ENCODE measurements at places on chromosomes 13 and 19.

DNA sequence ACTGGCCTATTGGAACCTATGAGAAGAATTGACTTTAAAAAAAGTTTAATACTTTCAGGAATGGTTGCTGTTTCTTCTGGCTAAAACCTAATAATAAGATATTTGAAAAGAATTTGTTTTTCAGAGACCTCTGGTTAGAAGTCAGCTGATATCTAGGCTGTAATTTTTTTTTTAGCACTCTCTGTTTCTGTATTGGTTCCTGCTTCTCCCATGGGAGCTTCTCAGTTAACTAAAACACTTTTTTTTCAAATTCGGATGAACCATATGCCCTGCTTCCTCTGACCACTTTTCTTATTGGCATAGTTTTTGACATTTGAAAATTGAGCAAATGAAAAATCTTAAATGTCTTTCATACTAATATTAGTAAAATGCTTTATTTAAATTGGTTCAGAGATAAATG lies 163.5 kb upstream of the SLC10A2 start:
- DNase-seq = no peak

GRCh38 chr13:42720113-42720857 lies 61.1 kb upstream of the FAM216B start:
- peak; percentile 95 for DNase-seq

DNA sequence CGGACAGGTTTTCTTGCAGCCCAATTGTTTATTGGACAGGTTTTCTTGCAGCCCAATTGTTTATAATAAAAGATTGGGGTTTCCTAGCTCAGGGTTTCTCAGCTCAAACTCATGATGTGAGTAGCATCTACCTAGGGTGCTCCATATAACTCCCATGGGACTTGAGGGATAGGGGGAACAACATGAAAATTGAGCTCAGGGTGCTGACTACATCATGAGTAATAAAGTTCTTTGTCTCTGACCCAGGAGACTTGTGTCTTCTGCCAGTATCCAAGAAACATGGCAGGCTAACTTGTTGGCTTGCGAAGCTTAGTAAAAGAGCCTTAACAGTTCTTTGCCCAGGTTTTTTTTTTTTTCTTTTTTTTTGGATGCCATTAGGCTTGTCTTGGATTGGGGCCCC lies 59.2 kb upstream of the MYCBP2 start:
- DNase-seq = no peak

GRCh38 chr19:54317108-54317964 lies 4.4 kb upstream of the LILRA5 start:
- DNase-seq = no peak

GRCh38 chr13:42116225-42116624 lies 67.8 kb downstream of the DGKH start:
- DNase-seq = no peak

GRCh38 chr19:53086949-53087348 lies 16.3 kb downstream of the ZNF160 start:
- DNase-seq = no peak

DNA sequence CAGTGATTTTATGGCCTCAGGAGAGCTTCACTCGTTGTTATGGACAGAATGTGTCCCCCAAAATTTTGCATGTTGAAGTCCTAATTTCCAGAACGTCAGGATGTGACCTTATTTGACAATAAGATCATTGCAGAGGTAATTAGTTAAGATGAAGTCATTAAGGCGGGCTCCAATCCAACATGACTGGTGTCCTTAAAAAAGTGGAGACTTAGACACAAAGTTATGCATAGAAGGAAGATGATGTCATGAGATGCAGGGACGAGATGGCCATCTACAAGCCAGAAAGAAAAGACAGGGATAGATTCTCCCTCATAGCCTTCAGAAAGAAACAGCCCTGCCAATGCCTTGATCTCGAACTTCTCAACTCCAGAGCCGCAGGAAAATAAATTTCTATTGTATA lies 25.8 kb upstream of the SPATA13 start:
- no peak for DNase-seq

DNA sequence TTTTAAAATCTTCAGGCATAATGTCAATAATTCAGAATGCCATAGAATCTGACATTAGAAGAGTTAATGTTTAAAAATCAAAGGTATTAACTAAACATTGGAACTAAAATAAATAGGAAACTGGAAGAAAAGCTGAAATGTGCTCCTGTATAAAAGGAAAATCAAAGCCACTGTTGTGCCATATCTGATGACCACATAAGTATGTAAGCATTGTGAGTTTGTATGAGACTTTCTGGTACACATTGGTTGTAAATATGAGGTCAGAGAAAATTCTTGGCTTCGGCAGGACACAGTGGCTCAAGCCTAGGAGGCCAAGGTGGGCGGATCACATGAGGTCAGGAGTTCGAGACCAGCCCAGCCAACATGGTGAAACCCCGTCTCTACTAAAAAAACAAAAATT lies 48.3 kb upstream of the INTS6 start:
- DNase-seq = no peak

GRCh38 chr13:108681986-108682575 lies 52.7 kb downstream of the MYO16 start:
- DNase-seq = no peak

- DNase-seq = peak; percentile 59
Measured at GRCh38 chr13:94170145-94170571, 309.3 kb downstream of the DCT start.

- DNase-seq = no peak
Measured at GRCh38 chr19:51926426-51926783, 867 bp upstream of the ZNF613 start.

- DNase-seq = no peak
Measured at GRCh38 chr13:45776748-45777147, 74.6 kb downstream of the CBY2 start.

- no peak for DNase-seq
Measured at GRCh38 chr13:33286128-33286527, 573 bp upstream of the STARD13 start.

GRCh38 chr19:37172368-37173366 lies at the start of gene ZNF585A:
ZNF585A (minus strand) TSS chr19:37172695; CDS start chr19:37169910, 2,785 bp downstream.
- peak; percentile 95 for DNase-seq

GRCh38 chr19:42114412-42114811 lies 17.8 kb downstream of the POU2F2 start:
- DNase-seq = no peak

GRCh38 chr19:53927739-53928138 lies 18.7 kb downstream of the CACNG7 start:
- DNase-seq = peak; percentile 23

DNA sequence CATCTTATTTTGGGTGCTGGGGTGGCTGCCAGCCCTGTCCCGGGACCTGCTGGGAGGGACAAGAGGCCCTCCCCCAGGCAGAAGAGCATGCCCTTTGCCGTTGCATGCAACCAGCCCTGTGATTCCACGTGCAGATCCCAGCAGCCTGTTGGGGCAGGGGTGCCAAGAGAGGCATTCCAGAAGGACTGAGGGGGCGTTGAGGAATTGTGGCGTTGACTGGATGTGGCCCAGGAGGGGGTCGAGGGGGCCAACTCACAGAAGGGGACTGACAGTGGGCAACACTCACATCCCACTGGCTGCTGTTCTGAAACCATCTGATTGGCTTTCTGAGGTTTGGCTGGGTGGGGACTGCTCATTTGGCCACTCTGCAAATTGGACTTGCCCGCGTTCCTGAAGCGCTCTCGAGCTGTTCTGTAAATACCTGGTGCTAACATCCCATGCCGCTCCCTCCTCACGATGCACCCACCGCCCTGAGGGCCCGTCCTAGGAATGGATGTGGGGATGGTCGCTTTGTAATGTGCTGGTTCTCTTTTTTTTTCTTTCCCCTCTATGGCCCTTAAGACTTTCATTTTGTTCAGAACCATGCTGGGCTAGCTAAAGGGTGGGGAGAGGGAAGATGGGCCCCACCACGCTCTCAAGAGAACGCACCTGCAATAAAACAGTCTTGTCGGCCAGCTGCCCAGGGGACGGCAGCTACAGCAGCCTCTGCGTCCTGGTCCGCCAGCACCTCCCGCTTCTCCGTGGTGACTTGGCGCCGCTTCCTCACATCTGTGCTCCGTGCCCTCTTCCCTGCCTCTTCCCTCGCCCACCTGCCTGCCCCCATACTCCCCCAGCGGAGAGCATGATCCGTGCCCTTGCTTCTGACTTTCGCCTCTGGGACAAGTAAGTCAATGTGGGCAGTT lies 8.6 kb downstream of the CALM3 start:
- no peak for DNase-seq

GRCh38 chr13:89554801-89555200 lies 1792.7 kb upstream of the MIR17HG start:
- no peak for DNase-seq

DNA sequence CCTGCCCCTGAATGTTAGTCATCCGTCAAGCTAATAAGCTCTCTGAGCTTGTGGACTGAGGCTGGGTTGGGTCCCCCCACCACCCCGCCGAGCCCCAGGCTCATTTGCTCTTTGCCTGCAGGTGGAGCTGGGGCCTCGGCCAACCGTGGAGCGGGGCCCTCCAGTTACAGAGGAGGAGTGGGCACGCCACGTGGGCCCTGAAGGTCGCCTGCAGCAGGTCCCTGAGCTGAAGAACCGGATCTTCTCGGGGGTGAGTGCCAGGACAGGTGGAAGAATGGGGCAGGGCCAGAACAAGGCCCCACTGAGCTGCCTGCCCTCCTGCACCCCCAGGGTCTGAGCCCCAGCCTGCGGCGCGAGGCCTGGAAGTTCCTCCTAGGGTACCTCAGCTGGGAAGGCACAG lies 5.1 kb downstream of the TBC1D17 start:
- DNase-seq = no peak

GRCh38 chr19:6227936-6228325 lies 51.8 kb downstream of the MLLT1 start:
- no peak for DNase-seq

GRCh38 chr13:99003186-99003585 lies 25.3 kb upstream of the DOCK9 start:
- no peak for DNase-seq

DNA sequence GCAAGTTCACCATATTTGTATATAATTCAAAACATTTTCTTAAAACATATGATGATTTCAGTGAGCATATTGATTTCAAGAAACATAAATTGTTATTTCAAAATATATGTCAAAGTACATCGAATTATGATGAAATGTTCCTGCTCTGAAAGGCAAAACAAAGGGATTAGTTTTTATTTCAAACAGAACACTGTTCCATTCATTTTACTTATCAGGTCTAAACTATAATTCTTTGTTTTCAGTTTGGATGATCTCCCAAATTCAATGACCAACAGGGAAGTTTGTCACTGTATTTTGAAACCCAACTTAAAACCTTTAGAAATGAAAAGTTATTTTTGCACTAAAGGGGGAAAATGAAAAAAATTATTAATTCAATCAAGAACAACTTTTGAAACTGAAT lies 610.2 kb downstream of the SLITRK1 start:
- no peak for DNase-seq

GRCh38 chr13:40996426-40997092 lies 22.6 kb downstream of the ELF1 start:
- DNase-seq = no peak

DNA sequence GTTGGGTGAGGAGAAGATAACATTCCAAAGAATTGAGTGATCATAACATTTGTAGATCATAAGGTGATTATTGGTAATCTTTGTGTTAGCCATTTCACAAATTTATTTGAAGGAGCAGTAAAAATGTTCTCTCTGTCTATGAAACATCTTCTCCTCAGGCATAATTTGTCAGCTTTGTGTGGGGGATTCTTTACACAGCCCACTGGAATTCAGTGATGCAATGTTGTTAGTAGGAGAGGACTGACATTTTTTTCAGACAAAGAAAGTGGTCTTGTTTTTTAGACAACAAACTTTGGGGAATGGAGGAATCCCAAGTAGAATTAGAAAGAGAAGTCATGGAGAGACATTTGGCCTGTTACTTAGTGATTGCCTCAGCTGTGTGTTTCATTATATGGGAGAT lies 100.3 kb downstream of the ITGBL1 start:
- no peak for DNase-seq

- no peak for DNase-seq
Measured at GRCh38 chr19:42053037-42053935, 16.7 kb downstream of the GRIK5 start.

DNA sequence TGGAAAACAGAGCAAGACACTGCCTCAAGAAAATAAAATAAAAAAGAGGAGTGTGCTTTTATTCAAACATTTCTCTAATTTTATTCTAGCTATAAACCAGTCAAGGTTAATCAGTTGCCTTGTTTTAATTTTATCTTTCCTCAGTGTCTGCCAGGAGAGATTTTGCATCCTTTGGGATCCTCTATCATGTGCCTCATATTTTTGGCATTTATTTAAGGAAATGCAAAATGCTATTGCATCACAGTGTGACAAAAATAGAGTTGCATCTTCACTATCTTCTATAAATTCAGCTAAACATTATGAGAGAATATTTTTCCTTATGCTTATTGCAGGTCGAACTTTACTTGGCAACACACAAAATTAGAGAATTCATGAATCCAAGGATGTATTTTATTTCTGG lies 639.0 kb upstream of the KLF12 start:
- DNase-seq = no peak

- no peak for DNase-seq
Measured at GRCh38 chr13:74027161-74027779, 106.9 kb downstream of the KLF12 start.

DNA sequence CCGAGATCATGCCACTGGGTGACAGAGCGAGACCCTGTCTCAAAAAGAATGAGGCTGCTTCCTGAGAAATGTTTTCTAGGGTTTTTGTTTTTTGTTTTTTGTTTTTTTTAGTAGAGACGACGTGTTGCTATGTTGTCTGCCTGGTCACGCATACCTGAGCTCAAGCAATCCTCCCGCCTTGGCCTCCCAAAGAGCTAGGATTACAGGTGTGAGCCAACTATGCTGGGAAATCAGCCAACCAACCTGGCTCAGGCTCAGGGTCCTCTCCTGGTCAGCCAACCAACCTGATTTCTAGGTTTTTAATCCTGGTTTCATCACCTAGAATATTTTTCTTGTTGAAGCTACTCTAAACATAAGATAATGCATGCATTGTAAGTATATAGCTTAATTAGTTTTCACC lies 7.8 kb downstream of the DHX34 start:
- DNase-seq = no peak

DNA sequence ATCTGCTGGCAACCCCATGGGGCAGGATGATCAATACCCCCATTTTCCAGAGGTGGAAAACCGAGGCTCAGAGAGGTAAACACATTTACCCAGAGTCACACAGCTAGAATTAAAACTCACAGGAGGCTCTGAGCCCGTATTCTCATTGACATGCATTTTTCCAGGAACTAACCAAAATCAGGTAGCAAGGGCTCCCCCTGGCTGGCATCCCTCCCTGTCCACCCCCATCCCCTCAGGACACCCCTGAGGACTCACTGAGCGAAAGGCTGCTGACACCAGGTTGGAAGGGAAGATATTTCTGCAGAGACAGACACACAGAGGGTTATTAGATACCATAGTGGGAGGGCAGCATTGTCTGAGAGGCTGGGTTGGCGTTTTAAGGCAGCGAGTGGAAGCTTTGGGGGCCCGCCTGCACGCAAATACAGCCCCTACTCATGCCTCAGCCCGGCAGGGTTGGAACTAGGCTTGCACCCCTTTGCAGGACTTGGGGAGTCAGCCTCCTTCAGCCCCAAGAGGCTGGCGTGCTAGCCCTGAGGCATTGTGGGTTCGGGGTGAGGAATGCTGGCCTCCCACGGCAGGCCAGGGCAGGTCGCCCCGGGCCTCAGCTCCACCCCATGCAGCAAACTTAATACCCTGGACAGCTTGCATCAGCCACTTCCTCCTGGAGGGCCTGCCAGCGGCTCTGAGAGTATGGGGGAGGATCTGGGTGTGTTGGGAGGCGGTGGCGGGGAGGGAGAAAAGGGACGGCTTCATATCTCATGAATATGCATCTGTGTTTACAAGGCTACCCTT lies 3.9 kb downstream of the SLC1A5 start:
- DNase-seq = peak; percentile 80

- no peak for DNase-seq
Measured at GRCh38 chr13:59277106-59277505, 886.6 kb downstream of the DIAPH3 start.

All from stromal cell of bone marrow (primary cell).